ENCODE measurements at places on chromosomes 2 and 18.

- DNase-seq: no peak
These were observed 8.8 kb upstream of the SETBP1 start for GRCh38 chr18:44671914-44672313.

DNA sequence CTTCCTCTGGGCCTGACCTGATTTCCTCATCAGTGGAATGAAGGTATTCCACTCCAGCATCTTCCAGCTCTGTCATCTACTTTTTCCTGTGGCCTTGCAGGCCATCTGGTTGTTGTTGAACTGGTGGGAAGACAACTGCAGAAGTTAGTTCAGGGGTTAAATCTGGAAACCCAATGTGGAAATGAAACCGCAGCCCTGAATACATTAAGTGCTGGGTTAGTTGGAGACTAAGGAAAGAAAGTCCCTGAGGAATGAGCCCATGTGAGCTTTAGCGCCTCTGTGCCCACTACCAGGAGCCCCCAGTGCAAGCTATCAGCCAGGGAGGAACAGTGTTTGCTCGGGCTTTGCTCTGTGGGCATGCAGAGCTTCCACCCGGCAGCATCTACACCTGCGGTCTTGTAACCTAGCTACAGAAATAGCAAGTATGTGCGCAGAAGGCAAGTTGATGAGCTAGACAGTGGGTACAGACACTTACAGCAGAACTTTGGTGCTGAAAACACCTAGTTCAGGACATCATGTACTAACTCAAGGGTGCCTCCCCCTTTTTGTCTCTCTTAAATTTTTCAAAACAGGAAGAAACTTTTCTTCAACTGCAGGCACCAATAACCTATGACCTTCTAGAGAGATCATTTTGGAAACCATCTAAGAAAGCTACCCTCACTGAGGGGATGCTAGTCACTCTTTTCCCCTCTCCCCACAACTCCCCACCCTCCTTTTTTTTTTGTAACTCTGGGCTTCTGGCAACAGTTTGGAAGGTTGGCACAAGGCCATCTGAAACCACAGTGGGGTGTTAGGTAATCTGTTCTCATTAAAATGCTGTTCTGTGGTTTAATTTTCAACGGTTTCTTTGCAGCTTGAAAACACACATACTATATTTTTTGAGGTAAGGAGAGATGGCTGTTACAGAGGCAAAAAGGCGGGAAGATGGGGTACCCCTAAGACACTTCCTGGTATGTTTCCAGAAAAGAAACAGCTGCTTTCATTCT lies 18.3 kb upstream of the CXCR4 start:
- DNase-seq: no peak

- DNase-seq: no peak
These were observed 100.0 kb downstream of the SPOPL start for GRCh38 chr2:138601458-138602165.

- no peak for DNase-seq
These were observed 119.1 kb upstream of the KLF7 start for GRCh38 chr2:207284556-207285472.

DNA sequence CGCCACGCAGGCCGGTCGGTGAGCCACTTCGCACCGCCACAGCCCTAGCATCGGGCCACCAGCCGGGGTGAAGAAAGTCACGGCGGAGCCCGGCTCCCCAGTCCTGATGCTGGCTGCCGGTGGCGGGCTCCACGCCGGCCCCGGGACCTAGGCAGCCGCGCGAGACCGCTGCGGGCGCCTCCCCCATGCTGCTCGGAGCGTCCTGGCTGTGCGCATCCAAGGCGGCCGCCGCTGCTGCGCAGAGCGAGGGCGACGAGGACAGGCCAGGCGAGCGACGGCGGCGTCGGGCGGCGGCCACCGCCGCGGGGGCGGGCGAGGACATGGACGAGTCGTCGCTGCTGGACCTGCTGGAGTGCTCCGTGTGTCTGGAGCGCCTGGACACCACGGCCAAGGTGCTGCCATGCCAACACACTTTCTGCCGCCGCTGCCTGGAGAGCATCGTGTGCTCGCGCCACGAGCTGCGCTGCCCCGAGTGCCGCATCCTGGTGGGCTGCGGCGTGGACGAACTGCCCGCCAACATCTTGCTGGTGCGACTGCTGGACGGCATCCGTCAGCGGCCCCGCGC lies 433 bp downstream of the SH3RF3 start:
- peak; percentile 55 for DNase-seq

- no peak for DNase-seq
These were observed 54.4 kb downstream of the SCN3A start for GRCh38 chr2:165149439-165149838.

DNA sequence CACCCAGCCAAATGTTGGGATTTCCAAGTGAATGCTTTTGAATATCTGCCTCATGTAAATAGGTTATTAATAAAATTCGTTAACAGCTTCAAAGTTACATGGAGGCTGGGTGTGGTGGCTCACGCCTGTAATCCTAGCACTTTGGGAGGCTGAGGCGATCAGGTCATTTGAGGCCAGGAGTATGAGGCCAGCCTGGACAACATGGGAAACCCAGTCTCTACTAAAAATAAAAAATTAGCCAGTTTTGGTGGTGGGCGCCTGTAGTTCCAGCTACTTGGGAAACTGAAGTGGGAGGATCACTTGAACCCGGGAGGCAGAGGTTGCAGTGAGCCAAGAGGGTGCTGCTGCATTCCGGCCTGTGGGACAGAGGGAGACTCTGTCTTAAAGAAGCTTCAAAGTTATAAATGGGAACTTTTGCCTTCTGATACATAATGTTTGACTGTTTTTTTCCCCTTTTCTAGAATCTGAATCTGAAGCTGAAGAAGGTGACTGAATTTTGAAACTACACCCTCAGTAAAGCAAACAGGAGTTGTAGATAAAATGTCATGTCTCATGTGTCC lies 10.1 kb downstream of the BZW1 start:
- DNase-seq: no peak

DNA sequence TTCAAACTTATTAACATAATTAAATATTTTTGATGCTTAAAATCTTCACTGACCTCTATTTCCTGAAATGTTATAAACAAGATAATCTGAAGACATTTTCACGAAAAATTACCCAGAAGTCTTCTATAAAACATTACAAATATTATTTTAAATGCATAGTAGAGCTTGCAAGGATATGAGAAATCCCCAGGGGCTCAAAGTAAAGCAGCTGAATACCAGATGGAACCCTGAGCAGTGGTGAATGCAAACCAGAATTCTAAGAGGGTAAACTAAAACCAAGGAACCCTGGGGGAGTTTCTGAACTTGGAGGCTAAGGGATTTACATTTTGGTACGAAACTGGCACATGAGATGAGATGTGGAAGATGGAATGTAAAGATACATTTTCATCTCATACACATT lies 83.6 kb downstream of the FSHR start:
- no peak for DNase-seq

GRCh38 chr2:196988639-196989038 lies 62.1 kb upstream of the PGAP1 start:
- no peak for DNase-seq

- no peak for DNase-seq
These were observed 16.4 kb upstream of the RTTN start for GRCh38 chr18:70221915-70222278.

- DNase-seq: no peak
These were observed 120.7 kb upstream of the AGAP1 start for GRCh38 chr2:235373171-235373570.

- no peak for DNase-seq
These were observed 16.0 kb downstream of the NEB start for GRCh38 chr2:151718247-151718646.

DNA sequence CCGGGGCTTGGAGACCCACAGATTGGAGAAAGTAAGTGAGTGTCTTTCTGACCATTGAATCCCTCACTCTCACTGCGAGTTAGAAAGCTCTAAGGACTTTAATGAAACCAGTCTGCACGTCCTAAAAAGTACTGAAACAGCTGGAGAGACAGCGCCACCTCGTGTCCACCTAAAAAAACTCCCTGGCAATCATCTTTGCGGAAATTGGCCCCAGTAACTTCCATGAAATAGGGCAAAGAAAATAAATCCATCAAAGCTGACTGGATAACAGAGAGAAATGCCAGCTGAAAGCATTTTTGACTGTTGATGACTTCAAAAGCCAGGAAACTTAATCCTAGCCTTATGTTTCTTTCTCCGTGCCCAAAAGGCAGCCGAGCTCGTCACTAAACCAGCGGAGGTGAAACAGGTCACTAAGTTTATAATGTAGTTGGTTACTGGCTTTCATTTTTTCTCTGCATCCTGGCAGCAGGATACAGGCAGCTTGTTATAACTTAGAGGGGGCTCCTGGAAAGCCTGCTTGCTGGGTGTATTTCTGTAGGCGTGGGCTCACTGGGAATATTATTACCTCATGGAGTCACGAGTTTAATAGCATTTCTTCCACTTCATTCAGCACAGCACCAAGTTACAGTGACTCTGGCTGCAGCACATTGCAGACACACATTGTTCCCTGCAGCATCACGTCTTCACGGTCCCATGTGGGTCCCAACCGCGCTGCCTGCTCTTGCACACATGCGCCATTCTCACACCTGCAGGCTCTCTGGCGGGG lies 266.5 kb downstream of the HRH4 start:
- DNase-seq: peak; percentile 62

DNA sequence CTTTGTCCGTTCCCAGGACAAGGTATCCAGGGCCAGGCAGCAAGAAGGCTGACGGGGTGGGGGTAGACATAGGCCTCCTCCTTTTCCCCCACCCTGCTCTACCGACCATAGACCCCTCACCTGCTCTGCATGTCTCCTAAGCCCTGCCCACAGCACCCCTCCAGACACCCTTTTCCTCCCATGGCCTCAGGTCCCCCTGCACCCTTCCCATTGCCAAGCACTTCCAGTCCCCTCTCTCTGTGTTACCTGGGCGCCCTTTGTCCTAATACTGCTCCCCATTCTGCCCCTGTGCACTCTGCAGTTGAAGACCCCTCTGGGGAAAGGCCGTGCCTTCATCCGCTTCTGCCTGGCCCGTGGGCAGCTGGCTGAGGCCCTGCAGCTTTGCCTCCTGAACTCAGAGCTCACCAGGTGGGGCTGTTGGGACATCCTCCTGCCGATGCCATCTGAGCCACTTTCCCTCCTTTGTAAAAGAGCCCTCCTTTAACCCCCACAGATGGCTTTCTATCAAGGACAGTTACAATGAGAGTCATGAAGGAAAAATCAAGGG lies 3.5 kb downstream of the RUFY4 start:
- DNase-seq: no peak

Data from HEK293T (cell line).